Esophagus mucosa (tissue), 1 donor: ENCODE measurements at places on chromosomes 12 and 14. TPM values are rescaled to one million over a fixed set of nuclear protein-coding genes. Genes with fewer than 3 reads are reported as not detected.

The STAT2 gene
- total RNA-seq: 54.5 TPM

The FAR2 gene
- total RNA-seq: 1.1 TPM

The LAG3 gene
- total RNA-seq: not detected

The CFAP251 gene
- total RNA-seq: 18.3 TPM

The PRPH gene
- 0.64 TPM for total RNA-seq

The MYL6 gene
- 1,179 TPM for total RNA-seq

The LIN7A gene
- 0.56 TPM for total RNA-seq

The KLRG1 gene
- total RNA-seq: 0.48 TPM

The SDR9C7 gene
- total RNA-seq: 26.0 TPM

The CCDC38 gene
- total RNA-seq: not detected

The SLCO1A2 gene
- not detected for total RNA-seq

The TMEM253 gene
- 1.6 TPM for total RNA-seq

The OXA1L gene
- 79.1 TPM for total RNA-seq

The CIT gene
- 14.5 TPM for total RNA-seq

The RAP1B gene
- 87.6 TPM for total RNA-seq

The CYP27B1 gene
- 1.6 TPM for total RNA-seq

The PRICKLE1 gene
- 1.4 TPM for total RNA-seq

The ERBB3 gene
- 68.1 TPM for total RNA-seq

The GRIP1 gene
- 20.1 TPM for total RNA-seq

The STYK1 gene
- 5.7 TPM for total RNA-seq

The PEBP1 gene
- 142 TPM for total RNA-seq

The NEDD8 gene
- 131 TPM for total RNA-seq

GRCh38 chr14:42782754-42783153, 1176.1 kb downstream of the LRFN5 start:
- no peak for ATAC-seq

- ATAC-seq: no peak
Observed at GRCh38 chr14:91929700-91930099, 17.8 kb downstream of the FBLN5 start.

GRCh38 chr12:24719293-24719721, 229.6 kb downstream of the BCAT1 start:
- ATAC-seq: no peak

GRCh38 chr12:30568453-30568852, 127.2 kb downstream of the IPO8 start:
- no peak for ATAC-seq

- no peak for ATAC-seq
Observed at GRCh38 chr12:45720069-45720468, 9.4 kb upstream of the ARID2 start.

- peak; percentile 3 for ATAC-seq
Observed at GRCh38 chr12:131683266-131684014, 27.4 kb upstream of the SFSWAP start.

DNA sequence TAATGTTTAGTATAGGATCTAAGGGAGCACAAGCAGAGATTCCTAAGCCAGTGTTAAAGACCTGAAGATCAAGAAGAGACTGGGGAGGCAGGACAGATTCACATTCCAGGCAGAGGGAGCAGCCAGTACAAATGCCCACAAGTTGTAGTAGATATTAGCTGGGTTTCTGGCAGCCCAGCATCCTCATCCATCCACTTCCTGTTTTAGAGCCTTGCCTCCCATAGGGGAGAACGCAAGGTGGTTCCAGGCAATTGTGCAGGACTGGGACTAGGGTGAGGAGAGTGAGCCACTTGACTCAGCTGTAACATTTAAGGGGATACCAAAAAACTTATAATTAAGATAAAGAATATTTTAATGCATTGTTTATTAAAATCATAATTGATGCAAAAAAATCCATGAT, 71.3 kb upstream of the PSMA6 start:
- no peak for ATAC-seq

DNA sequence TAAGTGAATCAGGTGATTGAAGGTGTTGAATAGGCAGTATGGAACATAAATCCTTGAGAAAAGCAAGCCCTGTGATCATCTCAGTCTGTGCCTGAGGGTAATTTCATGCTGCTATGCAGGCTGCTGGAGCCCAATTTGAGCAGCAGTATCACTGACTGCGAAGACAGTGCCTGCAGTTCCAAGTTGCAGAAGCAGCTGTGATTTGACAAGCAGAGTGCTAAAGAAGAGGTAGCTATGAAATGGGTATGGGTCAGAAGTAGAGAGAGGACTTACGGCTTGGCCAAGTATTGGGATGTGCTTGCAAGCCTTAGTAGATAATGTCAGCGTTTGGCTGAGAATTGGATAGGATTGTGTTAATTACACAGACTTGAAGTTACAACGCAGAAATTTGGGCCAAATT, 22.5 kb downstream of the PIK3C2G start:
- ATAC-seq: peak; percentile 55

DNA sequence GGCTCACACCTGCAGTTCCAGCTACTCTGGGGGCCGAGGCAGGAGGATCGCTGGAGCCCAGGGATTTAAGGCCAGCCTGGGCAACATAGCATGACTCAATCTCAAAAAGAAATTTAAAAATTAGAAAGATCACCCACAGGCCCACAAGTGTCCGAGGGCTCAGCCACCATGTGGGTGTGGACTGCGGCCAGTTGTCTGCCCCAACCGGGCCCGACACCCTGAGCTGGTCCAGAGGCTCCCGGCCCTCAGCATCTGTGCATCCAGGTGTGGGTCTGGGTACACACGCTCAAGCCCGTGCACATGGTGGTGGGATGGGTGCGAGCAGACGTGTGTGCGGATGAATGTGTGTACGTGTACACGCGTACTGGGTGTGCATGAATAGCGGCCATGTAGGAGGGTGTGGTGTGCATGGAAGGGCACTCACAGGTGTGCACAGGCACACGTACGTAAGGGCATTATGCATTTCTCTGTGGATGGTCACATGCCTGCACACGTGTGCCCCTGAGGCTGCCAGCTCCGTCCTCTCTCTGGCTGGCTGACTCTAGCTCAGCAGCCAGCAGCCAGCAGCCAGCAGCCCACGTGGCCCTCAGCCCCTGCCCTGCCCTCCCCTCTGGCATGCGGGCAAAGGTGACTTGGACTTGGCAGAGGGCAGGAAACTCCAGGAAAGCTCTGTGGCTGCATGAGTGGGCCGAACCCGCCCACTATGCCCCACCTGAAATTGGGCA, 23.3 kb upstream of the NUDT14 start:
- peak; percentile 67 for ATAC-seq

- no peak for ATAC-seq
Observed at GRCh38 chr12:122813310-122813713, 21.9 kb upstream of the HIP1R start.

DNA sequence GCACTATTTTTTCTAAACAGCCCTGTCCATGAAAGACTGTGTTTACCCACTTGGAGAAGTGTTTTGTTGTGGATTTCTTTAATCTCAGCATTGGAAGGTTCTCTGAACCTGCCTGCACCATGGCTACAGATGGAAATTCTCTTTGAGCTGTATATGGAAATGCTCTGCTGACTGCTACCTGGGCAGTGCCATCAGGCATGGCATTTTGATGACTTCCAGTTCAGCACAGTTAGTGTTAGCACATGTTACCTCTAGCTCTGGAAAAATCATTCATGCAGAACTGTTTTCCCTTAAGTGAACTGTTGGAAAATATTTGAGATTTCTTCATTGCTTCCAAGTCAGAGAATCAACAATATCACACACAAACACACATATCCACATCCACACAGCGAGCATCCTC, 52.6 kb upstream of the RIC8B start:
- ATAC-seq: no peak

GRCh38 chr14:94025720-94026119, 420 bp upstream of the OTUB2 start:
- no peak for ATAC-seq

DNA sequence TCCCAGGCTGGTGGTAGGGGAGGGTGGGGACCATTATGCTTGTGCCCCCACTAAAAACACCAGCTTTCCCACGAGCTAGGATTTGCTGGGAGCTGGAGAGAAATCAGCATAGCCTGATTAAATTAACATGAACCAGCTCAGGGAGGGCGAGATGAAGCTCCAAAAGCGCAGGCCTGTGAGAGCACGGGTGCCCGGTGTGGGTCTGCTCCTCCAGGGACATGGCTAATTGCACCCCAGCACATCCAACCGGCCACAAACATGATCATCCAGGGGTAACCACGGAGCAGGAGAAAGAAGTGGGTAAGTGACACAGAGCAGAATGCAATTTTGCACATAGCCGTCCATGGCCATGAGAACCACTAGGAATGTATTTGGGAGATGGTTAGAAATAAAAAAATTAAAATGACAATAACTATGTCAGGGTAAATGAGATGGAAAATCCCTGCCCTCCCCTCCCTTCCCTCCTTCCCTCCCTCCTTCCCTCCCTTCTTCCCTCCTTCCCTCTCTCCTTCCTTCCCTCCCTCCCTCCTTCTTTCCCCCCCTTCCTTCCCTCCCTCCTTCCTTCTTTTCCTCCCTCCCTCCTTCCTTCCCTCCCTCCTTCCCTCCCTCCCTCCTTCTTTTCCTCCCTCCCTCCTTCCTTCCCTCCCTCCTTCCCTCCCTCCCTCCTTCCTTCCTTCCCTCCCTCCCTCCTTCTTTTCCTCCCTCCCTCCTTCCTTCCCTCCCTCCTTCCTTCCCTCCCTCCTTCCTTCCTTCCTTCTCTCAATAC, 26.9 kb downstream of the CLMN start:
- ATAC-seq: no peak

DNA sequence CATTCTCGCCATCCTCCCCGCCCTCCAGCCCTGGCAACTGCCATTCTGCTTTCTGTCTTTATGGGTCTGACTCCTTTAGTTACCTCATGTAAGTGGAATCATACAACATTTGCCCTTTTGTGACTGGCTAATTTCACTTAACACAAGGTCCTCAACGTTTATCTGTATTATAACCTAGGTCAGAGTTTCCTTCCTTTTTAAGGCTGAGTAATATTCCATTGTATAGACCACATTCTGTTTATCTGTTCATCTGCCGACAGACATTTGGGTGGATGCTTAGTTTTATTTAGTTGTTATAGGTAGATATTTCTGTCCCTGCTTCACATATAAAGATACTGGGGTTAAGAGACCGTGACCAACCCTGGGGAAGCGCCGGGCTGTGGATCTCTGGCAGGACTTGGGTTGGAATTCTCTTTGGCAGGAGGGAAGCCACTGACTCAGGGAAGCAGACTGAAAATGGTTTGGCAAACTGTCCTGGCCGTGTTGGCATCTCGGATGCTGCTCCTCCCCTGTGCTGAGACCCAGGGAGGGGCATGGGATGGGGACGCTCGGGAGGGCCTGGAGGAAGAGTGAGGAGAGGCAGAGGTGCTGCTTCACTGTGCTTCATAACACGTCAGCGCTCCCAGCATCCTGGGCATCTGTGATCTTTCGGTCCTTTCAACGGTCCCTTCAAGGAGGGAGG, 38.9 kb downstream of the TEAD4 start:
- no peak for ATAC-seq

GRCh38 chr14:80078501-80078900, 132.8 kb downstream of the DIO2 start:
- ATAC-seq: no peak

DNA sequence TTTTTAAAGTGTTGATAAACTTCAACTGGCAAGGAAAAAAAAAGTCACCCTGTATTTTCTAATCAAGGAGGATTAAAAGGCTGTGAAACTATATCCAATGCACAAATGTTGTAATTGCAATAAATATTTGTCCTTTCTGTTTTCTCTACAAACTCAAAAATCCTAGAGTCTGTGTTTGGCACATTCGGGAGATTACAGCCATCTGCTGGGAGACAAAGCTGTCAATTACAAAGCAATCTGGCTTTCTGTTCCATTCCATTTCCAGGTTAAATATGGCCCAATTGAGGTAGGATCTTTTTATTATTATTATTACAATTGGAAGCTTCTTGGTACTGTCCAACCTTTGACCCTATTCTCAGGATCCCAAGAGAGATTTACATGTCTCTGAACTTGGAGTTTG, 295.9 kb downstream of the DIO2 start:
- ATAC-seq: no peak

DNA sequence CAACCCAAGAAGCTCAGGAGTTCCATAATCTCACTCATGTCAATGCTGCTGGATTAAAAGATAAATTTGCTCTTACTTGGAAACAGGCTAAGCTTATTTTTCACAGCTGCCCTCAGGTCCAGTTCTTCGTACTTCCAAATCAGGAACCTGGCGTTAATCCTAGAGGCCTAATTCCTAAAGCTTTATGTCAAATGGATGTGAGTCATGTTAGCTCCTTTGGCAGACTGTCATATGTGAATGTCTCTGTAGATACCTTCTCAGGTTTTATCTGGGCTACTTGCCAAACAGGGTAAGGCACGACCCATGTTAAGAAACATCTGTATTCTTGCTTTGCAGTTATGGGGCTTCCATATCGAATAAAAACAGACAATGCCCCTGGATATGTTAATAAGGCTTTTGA, 504.6 kb downstream of the ALG10 start:
- ATAC-seq: no peak

DNA sequence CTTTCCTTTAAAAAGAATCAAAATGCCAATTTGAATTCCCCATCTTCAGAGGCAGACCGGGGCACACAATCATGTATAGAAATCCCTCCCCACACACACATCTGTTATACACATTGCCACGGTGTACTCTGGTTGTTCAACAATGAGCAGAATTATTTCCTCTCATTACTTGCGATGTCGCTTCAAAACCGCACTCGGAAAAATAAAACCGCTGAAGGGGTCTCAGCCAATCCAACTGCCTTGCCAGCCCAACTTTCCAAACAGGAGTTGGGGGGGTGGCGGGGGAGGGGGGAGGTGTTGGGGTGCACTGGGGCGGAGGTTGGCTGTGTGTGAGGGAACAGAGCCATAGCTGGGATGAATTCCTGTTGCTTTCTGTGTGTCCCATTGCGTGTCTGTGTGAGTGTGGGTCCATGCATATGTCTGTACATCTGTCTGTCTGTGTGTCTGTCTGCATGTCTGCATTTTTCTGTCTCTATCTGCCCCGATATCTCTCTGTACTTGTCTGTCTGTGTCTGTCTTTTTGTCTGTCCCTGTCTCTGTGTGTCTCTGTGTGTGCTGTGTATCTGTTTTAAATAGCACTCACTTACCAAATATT, 163.6 kb upstream of the TBX3 start:
- ATAC-seq: no peak

DNA sequence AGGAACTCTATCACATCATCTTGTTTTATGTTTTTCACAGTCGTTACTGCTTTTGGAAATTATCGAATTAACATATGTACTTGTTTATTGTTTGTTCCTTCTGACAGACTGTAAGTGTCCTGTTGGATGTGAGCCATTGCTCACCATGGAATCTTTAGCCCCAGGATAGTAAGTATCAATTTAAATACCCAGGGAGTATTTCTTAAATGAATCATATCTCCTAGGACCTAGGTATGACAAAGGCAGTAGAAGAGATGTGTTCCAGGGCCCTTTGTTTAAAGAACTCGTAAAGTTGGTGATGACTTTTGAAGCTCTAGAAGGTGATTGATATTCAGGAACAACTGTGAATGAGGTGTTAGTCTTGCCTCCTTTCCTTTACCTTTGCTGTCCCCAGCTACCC, 30.3 kb upstream of the STRAP start:
- no peak for ATAC-seq

DNA sequence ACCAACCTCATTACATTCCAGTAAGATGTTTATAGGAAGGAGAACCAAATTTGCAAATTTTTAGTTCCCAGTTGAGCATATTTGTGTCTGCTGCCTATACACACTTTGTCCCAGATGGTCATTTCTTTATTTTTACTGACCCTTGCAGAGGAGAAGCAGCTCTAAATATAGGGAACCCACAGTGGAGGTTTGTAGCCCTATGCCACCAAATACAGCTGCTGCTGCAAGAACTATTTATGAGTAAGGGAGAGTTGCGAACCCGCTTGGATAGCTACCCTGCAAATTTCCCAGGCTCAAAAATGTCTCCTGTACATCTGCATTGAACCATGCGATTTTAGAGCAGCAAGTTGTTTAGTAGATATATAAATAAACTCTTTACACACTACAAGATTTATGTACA, 48.2 kb downstream of the NAV3 start:
- ATAC-seq: no peak

GRCh38 chr14:51382506-51382905, 142.5 kb downstream of the TMX1 start:
- ATAC-seq: peak; percentile 98
